ENCODE measurements at places on chromosomes 7 and 10.
A peak's percentile ranks its signal among the peaks of the same experiment; 100 is the strongest.

GRCh38 chr10:95606922-95607321 lies 45.8 kb upstream of the SORBS1 start:
- DNase-seq: no peak

DNA sequence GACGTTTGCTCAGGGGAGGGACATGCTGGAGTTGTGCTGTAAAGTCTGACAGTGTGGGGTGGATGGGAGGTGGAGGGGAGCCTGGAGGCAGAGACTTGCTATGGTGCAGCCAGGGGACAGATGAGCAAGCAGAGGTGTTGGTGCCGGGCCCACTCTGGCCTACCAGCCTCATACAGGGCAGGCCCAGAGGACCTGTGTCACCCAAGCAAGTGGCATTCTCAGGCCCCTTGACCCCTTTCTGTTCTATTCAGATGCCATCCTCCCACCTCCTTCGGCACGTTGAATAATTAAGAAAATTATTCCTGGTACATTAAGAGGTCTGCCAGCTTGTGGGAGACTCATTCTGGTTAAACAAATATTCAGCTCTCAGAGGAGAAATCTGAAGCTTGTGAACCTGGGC lies 8.5 kb downstream of the WDFY4 start:
- DNase-seq: no peak

DNA sequence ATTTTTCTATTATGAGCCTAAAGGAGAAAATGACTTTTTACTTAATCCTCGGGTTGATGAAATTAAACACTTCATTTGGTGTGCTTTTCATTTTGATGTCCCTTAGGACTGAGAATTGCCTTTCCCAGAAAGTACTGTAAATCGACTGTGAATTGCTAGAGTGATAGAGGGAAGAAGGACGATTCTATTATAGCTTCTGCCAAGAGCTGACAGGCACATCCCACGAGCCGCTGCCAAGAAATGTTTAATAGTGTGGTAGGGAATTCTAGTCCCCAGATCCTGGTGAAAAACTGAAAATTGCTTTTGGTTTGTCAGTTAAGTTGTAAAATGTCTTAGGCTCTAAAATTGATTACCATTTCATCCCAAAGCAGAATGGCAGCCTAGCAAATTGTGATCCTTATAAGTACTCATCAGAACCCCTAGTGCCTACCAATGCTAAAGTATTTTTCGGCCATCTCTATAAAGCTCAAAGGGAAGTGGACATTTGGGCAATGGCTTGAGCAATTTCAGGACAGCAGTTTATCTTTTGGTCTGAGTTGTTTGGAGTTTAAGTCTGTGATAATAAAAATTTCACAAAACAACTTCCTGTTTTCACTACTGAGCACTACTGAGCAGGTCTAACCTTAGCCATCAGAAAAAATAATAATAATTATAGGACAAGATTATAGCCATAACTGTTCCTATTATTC lies 44.6 kb upstream of the HYCC1 start:
- no peak for DNase-seq

- DNase-seq: no peak
These were observed 389.4 kb downstream of the SORCS1 start for GRCh38 chr10:106775127-106775526.

- DNase-seq: no peak
These were observed 72.8 kb downstream of the ALOX5 start for GRCh38 chr10:45446858-45447257.

- no peak for DNase-seq
These were observed 2.2 kb upstream of the LGI1 start for GRCh38 chr10:93755443-93756116.

DNA sequence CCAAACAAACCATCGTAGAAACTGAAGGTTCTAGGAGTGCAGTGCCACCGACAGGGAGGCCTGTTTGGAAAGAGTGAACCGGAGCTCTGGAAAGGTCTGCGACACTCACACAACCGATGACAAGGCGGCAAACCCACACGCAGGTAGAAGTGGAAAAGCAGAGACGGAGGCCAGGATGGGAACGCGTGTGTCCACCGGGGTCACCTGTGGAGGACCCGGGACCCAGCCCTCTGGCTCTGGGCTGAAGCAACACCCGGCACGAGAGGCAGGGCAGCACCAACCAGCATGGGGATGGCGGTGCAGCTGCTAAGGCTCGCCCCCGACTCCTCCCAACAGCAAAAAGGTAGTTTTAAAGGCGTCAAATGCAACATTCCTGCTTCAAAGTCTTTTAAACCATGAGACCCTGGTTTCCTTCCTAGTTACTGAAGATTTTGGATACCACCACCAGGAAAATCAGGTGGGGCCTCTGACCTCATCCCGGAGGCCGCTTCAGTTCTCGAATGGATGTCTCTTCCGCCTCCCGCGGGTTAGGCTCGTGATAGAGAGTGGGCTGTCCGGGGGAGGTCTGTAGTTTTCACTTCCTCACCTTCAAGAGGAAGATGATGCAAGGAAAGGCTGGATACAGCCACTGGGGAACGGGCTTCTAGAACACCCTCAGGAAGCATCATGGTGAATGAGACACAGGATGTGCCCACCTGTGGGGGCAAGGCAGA lies 115.5 kb downstream of the SMURF1 start:
- no peak for DNase-seq

GRCh38 chr7:2523941-2524807 lies 4.6 kb downstream of the LFNG start:
- no peak for DNase-seq

DNA sequence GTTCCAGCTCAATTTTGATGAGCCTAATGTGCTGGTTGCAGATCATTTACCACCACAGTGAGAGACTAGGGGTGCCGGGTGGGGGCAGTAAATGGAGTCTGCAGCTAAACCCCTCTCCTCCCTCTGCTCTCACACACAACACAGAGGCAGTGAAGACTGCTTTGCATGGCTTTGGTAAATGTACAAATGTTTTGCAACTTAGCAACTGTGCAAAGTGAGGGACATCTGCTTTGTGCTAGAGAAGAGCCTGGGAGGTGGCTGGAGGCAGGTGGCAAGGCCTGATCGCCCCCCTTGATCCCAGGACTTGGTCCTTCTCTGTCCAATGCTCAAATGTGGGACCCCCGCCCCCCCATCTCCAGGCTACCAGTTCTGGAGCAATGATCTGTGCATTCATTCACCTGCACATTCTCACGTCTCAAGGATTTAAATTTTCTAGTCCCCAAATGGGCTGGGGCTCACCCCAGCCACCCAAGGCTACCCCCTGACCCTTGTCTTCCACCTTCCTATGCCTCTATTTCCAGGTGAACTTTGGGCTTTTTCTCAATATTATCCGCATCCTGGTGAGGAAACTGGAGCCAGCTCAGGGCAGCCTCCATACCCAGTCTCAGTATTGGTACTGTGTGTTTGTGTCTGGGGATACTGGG lies 11.6 kb downstream of the GHRHR start:
- DNase-seq: no peak

DNA sequence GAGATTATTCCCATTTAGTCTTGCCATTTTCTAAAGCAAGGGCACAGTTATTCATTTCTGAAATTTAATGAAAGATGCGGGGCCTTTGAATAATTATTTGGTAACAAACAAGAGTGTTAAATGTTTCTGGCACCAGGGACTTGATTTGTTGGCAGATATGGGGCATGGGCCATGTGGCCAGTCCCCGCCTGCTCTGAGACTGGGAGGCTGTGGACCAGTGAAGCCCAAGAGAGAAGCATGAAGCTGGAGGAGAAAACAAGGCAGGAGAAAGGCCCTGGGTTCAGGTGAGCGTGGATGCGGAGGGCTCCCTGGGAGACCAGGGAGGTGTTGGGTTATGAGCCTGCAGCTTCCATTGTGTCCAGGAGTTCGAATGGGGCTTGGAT lies 378.5 kb downstream of the TCERG1L start:
- no peak for DNase-seq

- no peak for DNase-seq
These were observed 98.7 kb upstream of the PPIF start for GRCh38 chr10:79248341-79249185.

DNA sequence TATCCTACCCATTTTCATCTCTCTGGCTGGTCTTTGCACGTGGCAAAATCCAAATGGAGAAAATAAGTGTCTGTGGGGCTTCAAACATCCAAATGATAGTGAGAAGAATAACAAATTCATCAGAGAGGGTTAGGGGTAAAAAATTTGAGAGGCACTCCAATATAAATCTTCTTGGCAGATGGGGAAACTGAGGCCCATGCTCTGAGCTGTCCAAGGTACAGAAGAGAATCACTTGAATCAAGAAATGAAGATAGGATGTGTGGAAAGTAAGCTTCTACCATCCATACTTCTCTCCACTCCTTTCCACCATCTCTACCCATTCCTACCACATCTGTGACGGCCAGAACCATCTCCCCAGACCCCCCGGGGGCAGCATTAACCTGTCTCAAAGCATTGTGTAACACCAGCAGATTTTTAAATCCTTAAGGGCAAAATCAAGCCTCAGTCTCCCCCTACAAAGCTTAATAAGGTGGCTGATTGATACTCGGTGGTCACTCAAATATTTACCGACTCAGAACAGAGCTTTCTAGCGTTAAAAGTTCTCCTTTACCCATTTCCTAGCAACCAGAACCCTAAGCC lies 818 bp downstream of the GOT1 start:
- no peak for DNase-seq

DNA sequence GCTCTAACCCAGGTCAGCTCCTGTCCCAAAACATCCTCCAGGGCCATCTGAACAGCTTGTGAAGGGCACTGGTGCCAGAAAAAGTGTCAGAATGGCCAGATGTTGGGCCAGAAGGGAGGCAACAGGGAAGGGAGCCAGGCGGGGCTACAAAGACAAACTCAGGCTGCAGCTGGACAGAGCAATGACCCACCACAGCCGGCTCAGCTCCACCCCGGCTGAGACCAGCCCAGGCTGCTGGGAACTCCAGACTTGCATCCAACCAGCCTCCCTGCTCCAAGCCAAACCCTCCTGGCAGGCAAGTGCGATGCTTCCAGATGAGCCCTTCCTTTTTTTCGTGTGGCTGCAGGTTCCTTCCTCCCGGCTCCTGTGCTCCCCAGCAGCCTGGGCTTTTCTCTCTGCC lies 466.9 kb downstream of the PTPRN2 start:
- DNase-seq: no peak

DNA sequence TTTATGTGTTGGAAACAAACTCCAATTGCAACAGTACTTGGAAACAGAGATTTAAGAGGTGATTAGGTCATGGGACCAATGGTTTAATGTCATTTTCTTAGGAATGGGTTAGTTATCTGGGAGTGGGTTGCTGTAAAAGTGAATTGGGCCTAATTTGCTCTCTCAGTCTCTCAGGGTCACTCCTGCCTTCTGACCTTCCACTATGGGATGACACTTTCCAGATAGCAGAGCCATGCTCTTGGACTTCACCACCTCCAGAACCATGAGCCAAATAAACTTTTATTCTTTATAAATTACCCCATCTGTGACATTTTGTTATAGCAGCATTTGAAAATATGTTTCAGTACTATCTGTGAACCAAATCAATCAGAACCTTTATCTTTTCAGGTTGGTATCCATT lies 1509.1 kb downstream of the REEP3 start:
- DNase-seq: no peak

- DNase-seq: no peak
These were observed 93.8 kb downstream of the ADD3 start for GRCh38 chr10:110101464-110102144.

DNA sequence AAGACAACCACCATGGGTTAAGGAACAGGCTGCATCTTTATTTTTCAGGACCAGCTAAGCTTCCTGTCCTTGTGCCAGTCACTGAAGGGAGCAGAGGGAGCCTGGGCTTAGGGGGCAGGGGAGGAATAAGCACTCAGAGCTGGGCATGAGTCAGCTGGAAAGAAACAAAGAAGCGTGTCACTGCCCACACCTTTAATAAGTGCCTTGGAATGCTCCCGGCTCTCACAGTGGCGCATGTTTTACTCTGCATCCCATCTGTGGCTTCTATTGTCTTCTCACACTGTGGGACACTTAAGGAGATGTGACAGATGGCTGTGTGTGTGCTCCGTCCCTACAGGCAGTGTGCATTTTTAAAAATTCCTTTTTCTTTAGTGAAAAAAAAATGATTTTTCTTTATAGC lies 71.7 kb downstream of the MTURN start:
- DNase-seq: no peak

- DNase-seq: no peak
These were observed 17.2 kb upstream of the PSAP start for GRCh38 chr10:71868192-71868697.

DNA sequence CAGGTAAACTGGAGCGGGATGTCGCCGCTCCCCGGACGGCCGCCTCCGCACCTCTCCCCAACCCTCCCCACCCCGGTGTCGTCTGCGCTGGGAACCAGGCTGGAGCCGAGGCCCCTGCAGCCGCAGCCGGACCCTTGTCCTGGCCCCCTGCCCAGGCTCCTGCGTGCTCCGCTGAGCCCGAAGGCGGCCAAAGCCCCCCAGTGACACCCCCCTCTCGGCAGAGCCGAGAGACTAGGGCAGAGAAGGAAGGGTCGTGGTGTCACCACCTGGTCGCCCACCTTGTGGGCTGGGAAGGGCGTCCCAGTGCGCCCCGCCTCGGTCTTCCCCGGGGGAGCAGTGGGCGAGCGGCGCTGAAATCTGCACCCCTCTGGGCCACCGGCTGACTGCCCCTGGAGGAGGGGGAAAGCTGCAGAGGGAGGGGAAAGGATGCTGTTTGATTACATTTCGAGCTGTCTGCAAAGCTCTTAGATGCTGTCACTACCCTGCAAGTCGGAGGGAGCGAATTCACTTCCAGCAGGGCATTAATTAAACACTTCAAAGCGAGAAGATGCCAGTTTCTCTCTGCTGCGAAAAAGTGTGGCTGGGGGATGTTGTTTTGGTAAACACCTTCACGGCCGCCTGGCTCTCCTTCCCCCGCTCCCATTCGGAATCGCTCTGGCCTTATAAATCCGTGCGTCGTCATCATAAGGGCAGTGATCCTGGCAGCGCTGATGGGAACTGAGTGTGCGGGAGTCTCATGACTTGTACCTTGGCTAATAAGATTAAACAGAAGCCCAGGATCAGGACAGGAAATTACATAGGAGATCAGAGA lies 622 bp downstream of the DYNC1I1 start:
- peak; percentile 20 for DNase-seq

DNA sequence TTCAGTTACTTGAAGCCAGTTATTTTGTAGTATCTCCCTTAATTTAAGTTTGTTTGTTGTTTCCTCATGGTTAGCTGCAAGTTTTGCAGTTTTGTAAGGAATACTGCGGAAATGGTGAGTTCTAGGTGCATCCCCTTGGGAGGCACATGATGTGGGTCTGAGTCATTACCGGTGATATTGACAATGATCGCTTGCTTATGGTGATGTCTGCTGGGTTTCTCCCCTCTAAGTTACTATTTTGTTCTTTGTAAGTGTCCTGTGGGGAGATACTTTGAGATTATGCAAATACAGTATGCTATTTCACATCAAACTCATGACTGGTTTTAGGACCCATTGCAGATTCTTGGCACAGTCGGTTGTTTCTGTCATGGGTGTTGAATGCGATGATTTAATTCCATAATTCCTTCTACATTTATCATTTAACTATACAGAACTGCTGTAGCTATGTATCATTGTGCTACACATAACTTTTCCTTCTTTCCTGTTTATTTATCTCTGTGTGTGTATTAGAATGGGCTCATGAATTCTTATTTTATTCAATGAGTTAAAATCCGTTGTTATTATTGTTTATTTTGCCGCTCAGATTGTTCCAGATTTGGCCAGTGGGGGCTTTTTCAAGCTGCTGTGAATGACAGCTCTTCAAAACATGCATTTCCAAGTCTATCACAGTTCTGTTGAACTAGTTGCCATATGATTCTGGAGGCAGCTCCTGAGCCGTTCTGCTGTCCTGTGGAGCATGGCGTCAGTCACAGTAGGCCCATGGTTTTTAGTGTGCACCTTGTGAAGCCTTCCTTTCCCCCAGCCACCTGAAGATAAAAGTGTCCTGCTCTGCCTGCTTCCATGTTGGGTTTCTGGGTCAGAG lies 18.4 kb downstream of the TSPAN14 start:
- no peak for DNase-seq

All from D721Med (cell line).